ENCODE measurements at places on chromosomes 1 and 21.
A peak's percentile ranks its signal among the peaks of the same experiment; 100 is the strongest.

GRCh38 chr1:9009438-9010370 is 16.5 kb downstream of the SLC2A7 start:
- no peak for DNase-seq

DNA sequence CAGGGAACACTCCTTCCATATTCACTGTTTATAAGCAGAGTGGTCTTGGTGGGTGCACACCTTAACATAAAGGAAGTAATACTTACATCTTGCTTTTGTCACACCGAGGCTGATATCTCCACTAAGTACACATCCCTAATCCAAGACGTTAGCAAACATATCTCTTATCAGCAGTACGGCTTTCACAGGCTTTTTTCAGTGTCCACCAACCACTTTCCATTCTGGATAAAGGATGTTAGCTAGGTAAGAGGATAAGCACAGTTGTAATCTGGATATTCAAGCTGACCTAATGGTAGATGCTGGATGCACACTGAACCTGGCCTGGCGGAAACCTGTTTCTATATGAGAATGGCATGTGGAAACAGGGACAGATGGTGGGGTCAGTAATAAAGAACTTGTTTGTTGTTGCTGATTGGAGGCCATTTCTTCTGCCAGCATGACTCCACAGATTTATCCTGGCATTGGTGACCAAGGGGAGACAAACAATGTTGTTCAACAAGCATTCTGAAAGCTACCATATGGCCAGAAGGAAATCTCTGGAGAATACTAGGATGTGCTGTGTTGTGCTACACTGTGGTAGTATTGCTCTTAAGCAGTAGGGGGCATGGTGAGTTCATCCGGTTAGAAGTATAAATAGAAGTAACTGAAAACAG is 416.4 kb downstream of the PTBP2 start:
- peak; percentile 52 for DNase-seq

DNA sequence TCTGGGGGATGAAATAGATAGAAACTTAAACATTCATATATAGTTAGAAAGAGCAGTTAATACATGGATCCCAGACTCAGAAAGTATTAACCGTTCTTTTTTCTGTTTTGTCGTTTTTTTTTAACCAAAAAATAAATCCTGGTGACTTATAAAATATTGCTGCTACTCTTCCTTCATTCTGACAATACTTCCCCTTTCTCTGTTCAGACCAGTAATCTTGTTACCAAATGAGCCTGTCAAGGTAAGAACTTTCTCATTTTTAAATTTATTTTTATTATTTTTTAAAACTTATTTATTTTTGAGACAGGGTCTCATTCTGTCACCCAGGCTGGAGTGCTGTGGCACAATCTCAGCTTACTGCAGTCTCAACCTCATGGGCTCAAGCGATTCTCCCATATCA is 13.7 kb downstream of the PTPN22 start:
- DNase-seq: no peak

GRCh38 chr1:9559673-9560072 is 20.4 kb downstream of the SLC25A33 start:
- no peak for DNase-seq

GRCh38 chr1:77222496-77222895 is 3.3 kb upstream of the PIGK start:
- DNase-seq: no peak

GRCh38 chr1:40638097-40639036 is 27.1 kb downstream of the RIMS3 start:
- no peak for DNase-seq

DNA sequence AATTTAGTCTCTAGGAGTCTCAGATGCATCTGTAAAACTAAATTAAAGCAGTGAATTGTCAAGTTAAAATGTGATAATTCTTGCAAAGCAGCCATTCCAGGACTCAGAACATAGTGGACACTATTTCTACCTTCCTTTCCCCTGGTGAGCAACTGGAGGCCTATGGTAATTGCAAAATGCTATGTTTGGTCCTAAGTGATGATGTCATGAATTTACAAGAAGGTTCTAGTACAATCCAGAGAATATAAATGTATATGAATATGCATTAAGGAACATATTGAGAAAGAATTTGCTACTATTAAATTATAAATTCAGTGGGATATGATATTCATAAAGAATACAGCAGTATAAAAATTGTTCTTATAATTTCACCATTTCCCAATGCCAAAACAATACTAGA is 32.6 kb downstream of the OMA1 start:
- DNase-seq: no peak

DNA sequence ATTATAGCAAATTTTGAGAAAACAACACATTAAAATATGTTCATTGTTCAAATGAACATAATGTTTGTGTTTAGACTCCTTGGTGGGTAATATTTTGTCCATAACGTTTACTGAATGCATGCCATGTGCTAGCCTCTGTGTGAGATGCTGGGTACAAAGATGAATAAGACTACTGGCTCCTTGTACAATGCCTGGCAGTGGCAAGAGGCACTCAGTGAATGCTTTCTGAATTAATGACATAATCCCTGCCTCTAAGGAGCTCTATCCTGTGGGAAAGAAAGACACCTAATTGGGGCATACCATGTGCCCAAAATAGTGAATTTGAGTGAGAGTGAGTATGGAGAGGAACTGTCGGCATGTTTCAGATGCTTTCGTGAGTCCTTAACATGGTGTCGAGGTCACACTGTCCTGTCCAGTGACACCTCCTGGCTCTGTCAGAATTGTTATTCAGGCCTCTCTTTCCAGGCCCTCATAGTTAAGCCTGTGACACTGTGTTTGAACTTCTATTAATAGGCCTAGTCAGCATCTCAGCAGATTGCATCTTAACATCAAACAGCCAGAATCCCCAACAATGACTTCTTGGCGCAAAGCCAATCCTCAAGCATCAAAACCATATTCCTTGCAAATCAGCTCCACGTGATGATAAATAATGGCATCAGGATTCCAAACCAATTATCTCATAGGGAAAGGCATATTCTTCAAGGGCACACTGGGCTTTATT is 32.8 kb upstream of the S1PR1 start:
- peak; percentile 4 for DNase-seq

GRCh38 chr1:33177996-33178540 is 3.8 kb downstream of the TRIM62 start:
- DNase-seq: no peak

GRCh38 chr1:164765557-164765956 is 206.6 kb downstream of the PBX1 start:
- DNase-seq: no peak

DNA sequence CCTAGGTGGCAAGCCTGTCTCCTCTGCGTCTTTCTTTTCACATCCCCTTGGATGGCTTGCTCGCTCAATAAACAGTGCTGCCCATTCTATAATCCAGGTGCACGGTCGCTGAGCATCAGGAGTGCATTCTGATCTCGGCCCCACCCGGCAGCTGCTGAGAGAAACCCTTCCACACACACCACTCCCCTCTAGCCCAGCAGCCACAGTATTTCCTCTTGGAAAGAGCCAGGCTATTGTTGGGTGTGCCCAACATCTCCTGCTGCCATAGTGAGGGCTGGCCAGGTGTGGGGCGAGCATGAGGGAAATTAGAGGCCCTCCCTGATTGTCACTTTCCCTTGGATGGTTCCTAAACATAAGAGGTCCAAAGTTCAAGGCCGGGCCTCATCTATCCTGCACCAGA is 24.7 kb downstream of the GPA33 start:
- no peak for DNase-seq

DNA sequence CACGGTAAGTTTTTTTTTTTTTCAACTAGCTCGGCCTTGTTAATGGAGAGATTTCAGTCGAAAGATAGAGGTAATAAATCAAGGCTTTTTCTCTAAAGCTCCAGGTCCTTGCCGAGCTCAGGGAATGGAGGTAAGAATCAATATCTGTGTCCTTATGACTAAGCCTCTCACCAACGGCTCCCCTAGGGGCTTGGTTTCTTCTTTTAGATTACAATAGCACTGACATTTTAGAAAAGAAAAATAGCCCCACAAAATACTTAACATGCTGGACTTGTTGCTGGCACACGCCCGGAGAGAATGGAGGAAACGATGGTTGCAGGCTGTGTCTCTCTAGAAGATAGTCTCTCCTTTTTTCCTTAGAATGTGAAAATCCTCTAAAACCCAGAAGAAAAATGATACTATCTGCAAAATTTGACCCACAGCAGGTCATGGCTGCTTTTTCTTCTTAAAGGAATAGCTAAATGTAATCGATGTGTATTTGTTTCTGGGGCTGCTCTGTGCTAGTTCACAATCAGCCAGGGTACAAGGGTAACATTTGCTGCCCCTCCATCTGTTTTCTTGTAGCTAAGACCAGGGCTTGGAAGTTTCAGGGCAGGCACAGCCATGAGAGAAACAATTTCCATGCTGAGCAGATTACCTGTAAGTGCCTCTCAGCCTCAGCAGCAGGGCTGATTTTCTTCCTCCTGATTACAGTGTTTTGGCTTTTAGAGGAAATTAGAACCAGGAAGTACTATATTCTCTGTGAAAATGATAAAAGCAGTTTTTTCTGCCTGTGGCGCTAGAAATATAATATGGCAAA is 86.2 kb upstream of the GNG12 start:
- no peak for DNase-seq

GRCh38 chr21:45523411-45524101 is 18.7 kb downstream of the SLC19A1 start:
- DNase-seq: no peak

GRCh38 chr1:168834225-168834872 is 105.3 kb upstream of the DPT start:
- no peak for DNase-seq

DNA sequence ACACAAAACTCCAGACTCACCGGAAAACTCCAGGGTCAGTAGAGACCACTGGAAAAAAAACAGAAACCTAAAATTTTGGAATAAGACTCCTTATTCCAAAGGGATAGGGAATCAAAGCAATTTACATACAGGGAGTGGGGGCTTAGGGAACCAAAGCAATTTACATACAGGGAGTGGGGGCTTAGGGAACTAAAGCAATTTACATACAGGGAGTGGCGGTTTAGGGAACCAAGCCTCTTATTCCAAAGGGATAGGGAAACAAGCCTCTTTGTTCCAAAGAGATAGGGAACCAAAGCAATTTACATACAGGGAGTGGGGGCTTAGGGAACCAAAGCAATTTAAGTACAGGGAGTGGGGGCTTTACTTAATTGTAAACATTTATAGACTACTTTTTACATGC is 28.4 kb upstream of the TTLL7 start:
- no peak for DNase-seq

Measured in NCI-H1436 (cell line).